ACHN (cell line): ENCODE measurements at places on chromosomes 1 and 21.

GRCh38 chr1:153506831-153507413 lies 28.9 kb downstream of the S100A6 start:
- peak; percentile 93 for DNase-seq

DNA sequence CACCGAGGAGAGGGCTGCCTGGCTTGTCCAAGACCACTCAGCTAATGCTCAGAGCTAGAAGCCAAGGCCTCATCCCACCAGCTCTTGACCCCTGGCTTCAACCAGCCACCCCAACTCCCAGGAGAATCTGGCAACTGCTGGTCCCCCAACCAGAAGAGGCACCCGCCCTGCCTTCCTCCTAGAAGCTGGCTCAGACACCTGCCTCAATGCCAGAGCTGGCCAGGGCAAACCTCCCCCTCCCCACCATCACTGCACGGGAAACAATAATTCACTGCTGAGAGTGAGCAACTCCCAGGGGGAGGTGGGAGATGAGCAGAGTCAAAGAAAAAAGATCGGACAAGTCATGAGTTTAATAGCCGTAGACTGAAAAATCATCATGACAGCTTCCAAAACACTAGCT lies 3.3 kb downstream of the CHD5 start:
- DNase-seq = no peak

DNA sequence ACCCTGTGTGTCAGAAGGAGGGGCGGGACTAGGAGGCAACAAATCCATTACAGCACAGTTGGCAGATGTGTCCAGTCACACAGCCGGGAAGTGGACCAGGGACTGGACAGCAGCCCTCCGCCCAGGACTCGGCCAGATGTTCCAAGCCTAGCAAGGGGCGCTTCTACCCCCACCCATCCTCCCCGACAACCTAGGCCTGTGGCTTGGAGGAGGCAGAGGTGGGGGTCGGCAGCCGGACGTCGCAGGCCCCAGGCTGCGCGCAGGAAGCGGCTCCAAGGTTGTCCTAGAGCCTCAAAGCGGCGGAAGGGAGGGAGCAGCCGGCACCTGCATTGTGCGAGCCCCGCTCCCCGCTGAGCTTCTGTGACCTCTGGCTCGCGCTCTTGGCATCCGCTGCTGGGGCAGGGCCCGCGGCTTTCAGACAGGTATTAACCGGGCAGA lies 20.6 kb upstream of the MYCL start:
- DNase-seq = no peak

- DNase-seq = no peak
Measured at GRCh38 chr1:179953974-179954492, 577 bp upstream of the CEP350 start.

DNA sequence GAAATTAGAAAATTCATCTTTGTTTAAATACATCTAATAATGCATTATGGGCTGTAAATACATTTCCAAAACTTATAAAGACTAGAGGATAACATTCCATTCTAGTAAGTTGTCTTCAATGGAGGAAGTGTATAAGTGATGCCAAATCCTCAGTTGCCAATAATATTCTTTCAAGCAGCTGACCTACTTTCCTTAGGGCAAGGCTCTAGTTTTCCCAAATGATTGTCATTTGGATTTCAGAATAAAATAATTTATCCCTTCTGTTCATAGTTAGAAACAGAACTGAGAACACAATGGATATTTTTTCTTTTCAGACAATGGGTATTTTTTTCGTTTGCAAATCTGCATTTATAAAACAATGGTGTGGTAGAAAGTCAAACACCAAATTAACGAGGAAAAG lies 354.9 kb upstream of the ADAMTS5 start:
- no peak for DNase-seq

GRCh38 chr1:94739521-94740061 lies 80.6 kb upstream of the SLC44A3 start:
- DNase-seq = peak; percentile 66

DNA sequence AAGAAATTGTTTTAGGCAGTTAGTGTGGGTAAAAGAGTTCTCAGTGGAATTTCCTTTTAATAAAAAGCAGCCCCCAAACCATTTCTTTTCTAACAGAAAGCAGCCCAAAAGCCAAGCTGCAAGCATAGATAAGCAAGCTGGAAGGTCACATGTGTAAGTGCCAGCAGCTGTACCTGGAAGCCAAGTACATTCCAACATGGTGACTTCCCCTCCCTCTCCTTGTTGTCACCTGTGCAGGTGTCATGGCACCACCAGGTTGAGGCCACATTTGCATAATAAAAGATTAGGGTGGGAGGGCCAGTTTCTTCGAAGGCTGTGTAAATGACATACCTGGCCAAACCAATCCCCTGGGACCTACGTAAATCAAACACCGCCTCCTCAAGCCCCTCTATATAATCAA lies 240.3 kb upstream of the RAB4A start:
- no peak for DNase-seq

GRCh38 chr1:81149649-81150325 lies 650.9 kb upstream of the ADGRL2 start:
- no peak for DNase-seq
